ENCODE measurements at places on chromosomes 2 and 18.

- peak; percentile 87 for DNase-seq
Measured at GRCh38 chr18:47748847-47749599, 181.4 kb downstream of the SMAD2 start.

- no peak for DNase-seq
Measured at GRCh38 chr2:215832791-215833190, 180.6 kb downstream of the MREG start.

DNA sequence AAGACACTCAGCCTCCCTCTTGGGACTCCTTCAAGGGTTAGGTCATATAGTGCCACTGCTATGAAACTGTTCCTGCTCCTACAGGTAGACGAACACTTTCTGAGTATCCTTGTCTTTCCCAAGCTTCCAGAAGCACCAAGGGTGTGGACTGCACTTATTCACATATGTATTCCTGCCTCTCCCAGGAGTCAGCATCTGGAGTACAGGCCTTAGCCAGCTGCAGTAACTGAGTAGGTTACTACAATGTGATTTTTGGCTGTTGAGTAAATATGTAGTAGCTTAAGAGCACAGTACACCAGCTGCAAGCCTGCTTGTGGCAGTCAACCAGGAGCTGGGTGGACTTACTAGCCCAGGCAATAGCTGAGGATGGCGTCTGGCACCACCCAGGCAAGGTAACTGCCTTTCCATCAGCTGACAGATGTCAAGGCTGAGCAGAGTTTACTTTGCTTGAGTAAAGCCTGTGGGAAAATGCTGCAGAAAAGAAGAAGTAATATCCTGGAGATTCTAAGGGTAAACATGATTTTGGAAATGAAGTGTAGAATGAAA is 14.0 kb upstream of the SCLY start:
- DNase-seq: no peak

GRCh38 chr2:10124538-10125045 is 2.1 kb downstream of the RRM2 start:
- DNase-seq: no peak

GRCh38 chr18:8686611-8687010 is 18.7 kb upstream of the MTCL1 start:
- no peak for DNase-seq

DNA sequence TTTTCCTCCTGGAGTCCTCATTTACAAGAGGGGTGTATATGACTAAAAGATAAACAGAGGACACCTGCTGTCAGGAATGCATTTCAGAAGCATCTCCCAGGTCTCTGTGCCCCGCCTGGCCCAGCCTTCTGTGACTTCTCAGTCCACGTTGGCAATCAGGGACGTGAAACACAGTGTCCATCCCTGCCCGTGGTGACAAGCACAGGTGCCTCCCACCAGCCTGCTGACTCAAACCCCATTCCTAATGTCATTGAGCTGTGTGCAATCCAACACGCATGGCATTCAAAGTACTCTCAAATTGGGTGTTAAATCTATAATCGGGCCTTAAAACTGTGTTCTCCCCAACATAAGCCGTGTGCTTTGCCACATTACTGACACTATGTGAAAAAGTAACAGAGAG is 343.2 kb downstream of the EIPR1 start:
- no peak for DNase-seq

DNA sequence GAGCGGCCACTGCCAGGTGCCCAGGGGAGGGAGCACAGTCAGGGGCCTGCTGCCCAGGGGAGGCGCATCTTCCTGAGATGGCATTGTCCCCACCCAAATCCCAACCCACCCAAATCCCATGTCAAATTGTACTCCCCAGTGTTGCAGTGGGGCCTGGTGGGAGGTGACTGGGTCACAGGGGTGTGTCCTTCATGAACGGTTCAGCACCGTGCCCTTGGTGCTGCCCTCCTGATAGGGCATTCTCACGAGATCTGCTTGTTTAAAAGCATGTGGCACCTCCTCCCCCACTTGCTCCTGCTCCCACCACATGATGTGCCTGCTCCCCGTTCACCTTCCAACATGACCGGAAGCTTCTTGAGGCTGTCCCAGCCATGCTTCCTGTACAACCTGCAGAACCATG is 27.6 kb downstream of the ANKMY1 start:
- DNase-seq: no peak

- no peak for DNase-seq
Measured at GRCh38 chr2:241901500-241902351, 32.2 kb downstream of the RTP5 start.

DNA sequence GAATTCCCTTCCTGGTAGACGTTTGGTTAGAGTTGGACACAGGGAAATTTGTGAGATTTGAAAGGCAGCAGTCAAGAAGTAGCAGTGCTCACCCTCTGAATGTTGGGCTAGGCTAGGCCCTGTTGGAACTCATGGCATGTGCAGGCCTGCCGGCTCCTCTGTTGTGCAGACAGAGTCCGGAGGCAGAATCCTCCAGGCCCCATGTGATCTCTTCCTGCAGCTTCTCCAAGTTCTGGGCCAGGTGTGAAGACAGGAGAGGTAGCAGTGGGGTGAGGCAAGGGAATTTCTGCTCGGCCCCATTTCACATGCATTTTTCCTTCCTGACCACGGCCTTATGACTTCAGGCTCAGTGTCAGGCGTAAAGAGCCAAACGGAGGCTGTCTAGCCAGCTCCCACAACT is 36.9 kb upstream of the RAB31 start:
- DNase-seq: no peak

DNA sequence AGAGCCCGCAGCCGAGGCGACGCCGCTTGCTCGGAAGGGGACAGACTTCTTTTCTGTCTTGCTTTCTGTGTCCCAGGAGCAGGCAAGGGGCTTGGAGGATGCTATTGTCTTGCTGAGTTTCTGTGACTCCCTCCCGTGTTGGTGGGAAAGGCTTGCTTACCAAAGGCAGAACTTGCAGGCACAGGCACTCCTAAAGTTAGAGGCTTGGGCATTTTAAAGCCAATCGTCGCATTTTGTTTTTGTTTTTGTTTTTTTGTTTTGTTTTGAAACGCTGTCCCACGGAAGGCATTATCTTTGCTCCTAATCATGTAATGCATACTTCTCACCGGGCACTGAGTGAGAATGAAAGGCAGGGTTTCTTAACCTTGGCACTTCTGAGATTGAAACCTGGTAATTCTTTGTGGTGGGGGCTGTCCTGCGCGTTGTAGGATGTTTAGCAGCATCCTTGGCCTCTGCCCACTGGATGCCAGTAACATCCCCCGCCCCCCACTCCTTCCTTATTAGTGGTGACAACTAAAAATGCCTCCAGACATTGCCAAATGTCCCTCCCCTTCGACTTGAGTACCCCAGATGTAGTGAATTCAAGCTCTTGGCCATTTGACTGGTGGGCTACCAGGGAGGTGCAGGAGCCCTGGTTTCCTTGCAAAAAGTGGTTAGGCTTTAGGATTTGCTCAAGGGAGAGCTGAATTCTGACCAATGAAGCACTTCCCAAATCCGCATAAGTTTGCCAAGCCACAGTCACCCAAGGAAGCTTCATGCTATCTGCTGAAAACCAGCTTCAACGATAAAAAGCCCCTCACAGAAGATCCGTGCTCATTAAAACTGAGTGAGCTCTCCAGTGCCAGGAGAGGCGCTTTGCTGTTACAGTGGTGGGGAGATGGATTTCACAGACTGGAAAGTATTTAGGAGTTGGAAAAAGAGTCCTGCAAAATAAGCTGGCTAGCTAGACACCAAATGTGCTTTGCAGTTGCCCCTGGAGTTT is 1.2 kb downstream of the ANTXR1 start:
- peak; percentile 75 for DNase-seq

DNA sequence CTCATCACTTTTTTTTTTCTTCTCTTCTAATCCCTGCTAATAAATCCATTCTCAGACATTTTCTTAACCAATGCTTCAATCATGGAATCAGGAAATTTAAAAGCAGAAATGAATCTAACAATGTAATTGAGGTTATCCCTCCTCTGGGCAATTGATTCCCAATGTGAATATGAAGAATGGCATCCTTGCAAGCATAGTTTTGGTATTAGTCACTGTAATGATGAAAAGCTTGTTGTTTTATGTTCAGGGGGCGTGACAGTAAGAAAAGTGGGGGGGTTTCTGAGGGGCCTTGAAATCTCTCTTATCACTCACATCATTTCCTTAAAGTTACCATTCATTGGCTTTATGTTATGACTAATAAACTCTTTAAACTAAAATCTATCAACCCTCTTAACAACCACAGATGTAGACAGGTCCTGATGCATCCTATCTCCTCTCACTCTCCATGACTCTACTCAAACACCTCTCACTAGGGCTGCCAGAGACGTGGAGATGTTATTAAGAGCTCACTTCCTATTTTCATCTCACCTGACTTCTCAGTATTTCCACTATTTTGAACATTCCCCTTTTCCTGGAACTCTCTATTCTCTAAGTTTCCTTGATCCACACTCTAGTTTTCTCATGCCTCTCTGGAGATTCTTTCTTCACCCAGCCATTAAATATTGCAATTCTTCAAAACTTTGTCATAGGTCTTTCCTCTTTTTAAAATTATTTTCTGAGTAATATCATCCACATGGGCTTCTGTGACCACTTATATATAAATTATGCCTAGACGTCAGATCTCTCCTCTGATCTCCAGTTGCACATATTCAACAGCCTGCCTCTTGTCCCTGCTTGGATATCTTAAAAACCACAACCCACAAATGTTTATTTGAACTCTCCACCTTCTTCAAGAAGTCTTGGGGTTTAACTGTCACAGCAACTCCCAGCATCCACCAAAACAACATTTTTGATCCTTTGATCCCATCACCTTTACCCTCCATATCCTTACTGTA is 332.9 kb downstream of the CDH2 start:
- DNase-seq: no peak

- no peak for DNase-seq
Measured at GRCh38 chr2:172276961-172277360, 150.4 kb upstream of the ITGA6 start.
